Mammary epithelial cell (primary cell): ENCODE measurements at places on chromosomes 6 and 20. TPM values are rescaled to one million over a fixed set of nuclear protein-coding genes. Genes with fewer than 3 reads are reported as not detected.

GRCh38 chr6:158232316-158233213 lies 64.4 kb downstream of the GTF2H5 start:
- peak; percentile 70 for DNase-seq

GRCh38 chr20:36335206-36335870 lies 29.2 kb downstream of the DLGAP4 start:
- DNase-seq, result no peak

- peak; percentile 54 for DNase-seq
These were observed 80.0 kb upstream of the ATXN1 start for GRCh38 chr6:16841241-16841640.

GRCh38 chr6:34090935-34091334 lies 55.0 kb downstream of the GRM4 start:
- no peak for DNase-seq

PTCHD4 gene
- 1.3 and 2.5 TPM in 2 replicates for total RNA-seq

TMEM74B gene
- total RNA-seq, result 1.6 and 1.9 TPM in 2 replicates

GRCh38 chr6:132464538-132465256 lies 48.2 kb downstream of the STX7 start:
- DNase-seq, result no peak
